ENCODE measurements at places on chromosomes 5 and 9.

DNA sequence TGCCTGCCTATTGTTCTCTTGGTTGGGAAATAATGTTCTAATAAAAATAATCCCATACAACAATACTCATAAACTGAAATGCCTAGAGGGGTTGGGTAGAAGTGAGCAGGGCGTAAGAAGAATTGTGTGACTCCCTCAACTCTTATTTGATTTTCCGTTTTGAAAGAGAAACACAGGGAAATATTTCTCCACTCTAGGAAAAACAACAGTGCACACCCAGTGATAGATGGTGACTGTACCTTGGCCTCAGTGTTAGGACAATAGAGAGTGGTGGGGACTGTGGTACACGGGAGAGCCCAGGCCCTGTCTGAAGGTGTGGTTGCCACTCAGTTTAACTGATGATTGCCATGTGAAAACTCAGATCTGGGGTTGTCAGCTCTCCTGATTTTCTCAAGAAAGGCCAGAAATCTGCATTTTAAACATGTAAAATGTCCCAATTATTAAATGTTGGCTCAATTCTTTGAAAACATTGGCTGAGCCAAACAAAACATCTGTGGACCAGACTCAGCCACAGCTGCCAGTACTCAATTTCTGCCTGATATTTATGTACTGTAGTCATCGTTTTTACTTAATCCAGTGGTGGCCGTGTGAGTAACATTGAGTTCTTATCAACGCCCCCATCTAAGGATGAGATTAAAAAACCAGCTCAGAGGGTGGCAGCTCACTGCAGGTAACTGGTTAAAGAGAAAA is 103.8 kb upstream of the ZNF618 start:
- DNase-seq = no peak

GRCh38 chr9:130938184-130938651 is 829 bp downstream of the FIBCD1 start:
- DNase-seq = no peak

DNA sequence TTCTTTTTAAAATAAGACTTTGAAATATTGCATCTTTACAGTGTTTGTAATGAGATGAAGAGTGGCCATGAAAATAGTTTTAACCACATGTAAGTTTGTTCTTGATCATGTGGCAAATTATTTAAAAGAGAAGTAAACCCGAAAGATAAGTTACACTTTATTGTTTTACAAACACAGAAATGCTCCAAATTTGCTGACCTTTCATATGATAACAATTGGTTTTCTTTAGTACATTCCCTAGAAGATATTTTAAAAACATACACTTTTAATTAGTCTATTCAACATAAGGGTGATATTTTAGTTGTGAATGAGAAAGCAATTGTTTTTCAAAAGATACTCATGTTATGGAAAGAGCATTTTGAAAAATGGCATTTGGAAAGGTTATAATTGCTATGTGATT is 287.7 kb downstream of the PSAT1 start:
- no peak for DNase-seq

DNA sequence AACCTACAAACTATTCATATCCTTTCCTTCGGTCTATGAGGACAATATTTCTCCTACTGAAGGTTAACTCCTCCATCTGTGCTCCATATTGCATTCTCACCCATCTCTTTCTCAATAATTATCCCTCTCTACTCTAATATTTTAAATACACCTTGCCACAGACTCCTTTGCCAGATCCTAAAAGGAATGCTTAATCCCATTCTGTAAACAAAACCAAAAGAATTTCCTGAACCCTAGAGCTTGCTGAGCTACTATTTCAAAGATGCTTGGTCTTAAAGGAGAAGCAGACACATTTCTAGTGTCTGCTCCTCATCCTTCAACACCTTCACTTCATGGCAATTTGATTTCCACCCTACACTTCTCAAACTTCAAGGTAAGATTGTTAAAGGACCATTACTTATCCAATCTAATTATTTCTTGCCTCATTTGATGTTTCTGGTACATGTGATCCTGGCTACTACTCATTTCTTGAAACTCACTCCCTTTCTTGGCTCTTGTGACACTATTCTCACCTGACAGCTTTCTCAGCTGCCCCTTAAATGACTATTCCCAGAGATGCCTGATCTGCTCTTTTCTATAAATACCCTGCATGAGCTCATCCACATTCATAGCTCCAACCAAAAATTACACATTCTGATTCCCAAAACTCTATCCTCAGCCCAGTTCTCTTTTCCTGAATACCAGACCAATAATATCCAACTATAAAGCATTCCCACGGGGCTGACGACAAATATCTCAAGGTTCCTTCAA is 20.2 kb downstream of the HOMER1 start:
- no peak for DNase-seq

DNA sequence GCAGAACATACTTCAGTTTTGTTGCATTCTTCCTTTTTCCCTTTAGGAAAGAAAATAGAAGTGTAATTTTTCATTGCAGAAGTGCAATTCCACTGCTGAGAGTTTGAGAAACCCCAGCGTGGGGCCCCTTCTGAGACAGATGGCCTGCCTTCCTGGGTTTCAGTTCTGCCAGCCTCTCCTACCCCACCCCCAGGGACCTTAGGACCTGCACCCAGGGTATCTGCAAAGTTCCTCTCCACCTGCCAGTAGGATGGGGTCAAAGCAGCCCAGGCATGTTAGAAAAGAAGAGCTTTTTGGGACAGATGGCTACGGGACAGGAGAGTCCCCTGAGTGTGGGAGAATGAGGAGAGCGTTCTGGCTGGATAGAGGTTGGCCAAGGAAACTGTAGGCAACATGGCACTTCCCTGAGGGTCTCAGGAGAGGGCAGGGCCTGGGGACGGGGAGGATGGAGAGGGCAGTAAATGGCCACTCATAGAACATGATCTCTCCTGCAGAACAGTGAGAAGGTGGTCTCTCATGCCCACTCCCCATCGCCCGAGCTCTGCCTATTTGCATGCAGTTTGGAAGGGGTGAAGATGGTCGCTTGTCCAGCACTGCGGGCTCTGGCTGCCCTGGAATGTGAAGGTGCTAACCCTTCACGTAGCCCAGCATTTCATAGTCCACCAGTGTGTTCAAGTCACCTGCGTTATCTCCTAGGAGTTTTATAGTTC is at the start of gene TIFAB:
Gene TIFAB (minus strand): TSS at position 31 of the 710 bp plus-strand sequence. CDS start 2,412 bp downstream, outside the sequence.
- DNase-seq = no peak

DNA sequence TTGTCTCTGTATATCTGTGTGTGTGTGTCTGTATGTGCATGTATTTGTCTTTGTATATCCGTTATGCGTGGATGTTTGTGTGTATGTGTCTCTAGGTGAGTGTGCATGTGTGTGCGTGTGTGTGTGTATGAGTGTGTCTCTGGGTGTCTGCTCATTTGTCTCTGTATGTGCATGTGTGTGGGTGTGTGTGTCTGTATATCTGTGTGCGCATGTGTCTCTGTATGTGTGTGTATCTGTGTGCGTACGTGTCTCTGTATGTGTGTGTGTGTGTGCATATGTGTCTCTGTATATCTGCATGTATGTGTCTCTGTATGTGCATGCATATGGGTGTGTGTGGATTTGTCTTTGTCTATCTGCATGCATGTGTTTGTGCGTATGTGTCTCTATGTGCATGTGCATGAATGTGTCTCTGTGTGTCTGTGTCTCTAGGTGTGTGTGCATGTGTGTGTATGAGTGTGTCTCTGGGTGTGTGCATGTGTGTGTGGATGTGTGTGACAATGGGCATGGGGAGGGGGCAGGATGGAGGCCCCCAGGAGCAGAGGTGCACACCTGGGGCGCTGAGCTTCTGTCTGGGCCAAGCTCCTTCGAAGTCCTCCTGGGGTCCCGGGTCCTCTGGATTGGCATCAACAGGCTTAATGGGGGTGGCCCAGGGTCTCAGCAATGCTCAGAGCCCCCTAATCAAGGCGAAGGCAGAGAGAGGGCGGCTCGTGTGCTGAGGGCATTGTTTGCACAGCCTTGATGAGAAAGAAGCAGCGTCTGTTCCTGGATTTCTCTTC is 373.4 kb upstream of the IRX4 start:
- DNase-seq = no peak

DNA sequence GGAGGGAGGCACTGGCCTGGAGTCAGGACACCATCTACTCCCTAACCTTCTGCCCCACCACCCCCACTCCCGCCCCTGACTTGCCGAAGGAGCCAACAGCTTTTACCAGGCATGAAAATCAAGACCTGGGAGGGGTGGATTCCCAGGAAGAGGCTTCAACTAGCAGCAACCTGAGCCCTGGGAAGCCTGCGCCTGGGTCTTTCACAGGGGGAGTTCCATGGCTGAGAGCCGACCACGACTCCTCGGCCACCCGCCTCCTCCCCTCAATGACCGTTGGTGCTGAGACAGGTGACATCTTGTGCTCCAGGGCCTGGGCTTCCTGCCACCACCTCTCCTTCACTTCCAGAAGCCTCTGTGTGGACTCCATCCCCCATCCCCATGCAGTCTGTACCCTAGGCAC is 37.1 kb downstream of the BARX1 start:
- DNase-seq = no peak

DNA sequence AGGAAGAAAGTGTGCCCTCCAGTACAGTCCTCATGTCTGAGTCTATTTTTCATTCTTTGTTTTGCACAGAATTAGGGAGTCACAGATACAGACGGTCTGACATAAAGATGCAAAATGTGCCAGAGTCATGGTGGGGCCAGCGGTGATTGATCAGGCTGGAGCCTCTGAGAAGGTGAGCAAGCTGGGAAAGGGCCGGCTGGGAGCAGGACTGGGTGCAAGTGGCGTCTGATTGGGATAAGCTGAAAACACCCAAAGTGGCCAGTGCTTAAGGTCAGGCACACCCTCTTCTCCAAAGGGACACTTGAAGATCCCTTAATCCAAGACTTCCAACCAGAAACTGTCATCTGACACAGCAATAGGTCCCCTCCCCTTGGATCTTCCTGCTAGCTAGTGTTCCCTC is 32.6 kb downstream of the FSTL4 start:
- DNase-seq = no peak

DNA sequence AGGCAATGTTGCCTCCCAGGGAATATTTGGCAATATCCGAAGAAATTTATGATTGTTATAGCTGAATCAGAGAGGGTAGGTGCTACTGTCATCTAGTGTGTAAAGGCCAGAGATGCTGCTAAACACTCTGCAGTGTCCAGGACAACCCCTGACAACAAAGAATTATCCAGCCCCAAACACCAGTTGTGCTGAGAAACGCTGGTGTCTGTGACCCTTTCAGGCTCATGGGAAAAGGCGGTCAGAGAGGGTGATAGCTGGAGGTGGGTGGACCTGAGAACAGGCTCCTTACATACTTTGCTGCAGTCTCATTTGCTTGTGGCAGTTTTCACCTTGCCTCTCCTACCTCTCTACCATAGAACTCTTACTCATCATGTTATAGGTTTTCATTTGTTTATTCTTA is 295.3 kb upstream of the DMRT1 start:
- DNase-seq = no peak

DNA sequence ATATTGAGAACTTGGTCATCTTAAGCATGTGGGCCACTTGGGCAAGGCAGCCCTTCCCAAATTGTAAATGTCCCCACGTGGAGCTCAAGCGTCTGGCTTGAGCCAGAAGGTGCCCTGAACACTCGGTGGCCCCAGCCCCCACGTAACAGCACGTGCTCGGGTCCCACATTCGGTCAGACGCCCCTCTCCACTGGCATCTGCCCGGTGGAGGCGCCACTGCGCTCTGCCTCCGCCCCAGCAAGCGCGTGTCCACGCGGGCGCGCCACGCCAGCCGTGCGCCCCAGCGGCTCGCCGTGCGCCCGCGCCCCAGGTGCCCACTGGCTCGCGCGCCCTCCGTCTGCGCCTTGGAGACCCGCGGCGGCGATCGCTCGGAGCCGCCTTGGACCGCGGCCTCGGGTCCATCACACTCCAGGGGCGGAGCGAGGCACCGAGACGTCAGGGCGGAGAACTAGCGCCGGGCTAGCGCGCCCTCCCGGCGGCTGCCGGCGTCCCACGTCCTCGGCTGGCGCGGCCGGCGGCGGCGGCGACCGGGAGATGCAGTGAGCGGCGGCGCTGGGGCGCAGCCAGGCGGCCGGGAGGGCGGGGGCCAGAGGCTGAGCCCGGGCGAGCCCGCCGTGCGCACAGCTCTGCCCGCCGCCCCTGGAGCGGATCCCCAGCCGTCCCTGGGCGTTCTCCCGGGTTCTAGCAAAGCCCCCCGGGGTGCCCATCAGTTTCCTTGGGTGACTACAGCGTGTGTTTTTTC is at the start of gene PALM2AKAP2:
Gene PALM2AKAP2 (plus strand): TSS at position 488 of the 742 bp plus-strand sequence. CDS start 291 bp downstream, outside the sequence.
- no peak for DNase-seq

DNA sequence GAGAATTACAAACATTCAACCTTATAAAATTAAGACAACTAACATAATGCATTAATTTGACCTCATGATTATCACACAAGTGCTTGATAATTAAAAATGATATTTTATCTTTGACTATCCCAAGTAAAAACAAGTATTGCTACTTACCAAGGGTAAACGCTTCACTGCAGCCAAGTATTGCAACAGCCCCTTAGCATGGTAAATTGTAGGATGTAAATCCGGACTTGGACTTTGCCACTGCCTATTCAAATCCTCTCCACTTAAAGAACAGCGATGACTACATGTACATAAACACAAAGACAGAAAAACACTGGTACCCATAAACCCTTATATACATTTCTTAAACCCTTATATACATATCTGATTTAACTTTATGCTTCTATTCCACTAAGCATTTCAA is 155.1 kb downstream of the AGTPBP1 start:
- no peak for DNase-seq

GRCh38 chr5:64612344-64612961 is 77.8 kb upstream of the SHISAL2B start:
- DNase-seq = no peak

DNA sequence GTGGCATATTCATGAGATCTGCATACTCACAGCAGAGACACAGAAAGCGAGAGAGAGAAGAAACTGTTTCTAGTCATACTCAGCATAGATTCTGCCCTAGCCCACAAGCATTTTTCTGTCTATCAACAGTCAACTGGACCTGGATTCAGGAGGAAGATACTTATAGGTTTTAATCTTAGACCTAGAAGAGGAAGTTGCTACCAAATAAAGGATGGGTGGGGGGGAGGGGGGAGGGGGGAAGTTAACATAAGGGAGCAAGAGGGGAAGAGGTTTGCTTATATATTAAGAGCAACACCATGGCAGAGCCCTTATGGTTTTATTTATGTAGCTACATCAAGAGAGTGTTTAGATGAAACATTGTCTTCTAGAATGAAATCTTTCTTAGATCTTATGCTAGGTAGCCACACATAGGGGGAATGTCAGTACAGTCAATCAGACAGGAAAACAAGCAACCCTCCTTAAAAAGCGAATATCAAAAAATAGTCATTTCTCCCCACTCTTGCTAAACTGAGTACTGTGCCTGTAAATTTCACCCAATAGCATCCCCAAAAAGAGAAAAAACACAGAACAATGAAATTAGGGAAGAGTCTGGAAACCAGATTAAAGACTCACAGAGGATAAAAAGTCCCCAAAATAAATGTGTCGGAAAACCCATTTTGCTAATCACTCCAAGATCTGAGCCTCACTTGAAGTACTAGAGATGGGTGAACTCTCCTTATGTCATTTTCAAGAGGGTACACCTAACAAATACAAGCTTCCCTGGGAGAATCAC is 192.7 kb upstream of the NR4A3 start:
- DNase-seq = no peak

DNA sequence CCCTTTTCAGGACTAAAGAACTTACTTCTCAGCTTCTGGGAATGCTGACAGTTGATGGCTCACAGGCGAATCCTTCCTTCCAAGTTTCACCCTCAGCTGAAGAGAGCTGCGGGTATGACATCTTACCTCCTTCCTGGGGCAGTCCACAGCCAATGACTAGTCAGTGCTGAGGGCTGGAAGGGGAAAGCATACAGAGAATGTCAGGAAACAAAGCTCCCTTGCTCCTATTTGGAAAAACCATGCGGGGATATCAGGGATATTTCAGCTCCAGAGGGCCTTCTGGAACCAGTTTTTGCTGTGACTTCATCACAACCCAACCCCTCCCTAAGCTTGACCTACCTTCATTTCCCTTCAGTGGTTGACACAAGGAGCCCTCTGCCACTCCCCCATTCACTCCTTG is 15.7 kb downstream of the FTMT start:
- DNase-seq = no peak

- no peak for DNase-seq
Measured at GRCh38 chr5:1522601-1523479, 920 bp downstream of the LPCAT1 start.

Data from activated T-helper 1 cell treated with anti-CD3 and anti-CD28 coated beads, Interleukin-2, amount 50 U/mL, for 16 hours (primary cell).